ENCODE measurements at places on chromosomes 6 and 20. TPM values are rescaled to one million over a fixed set of nuclear protein-coding genes. Genes with fewer than 3 reads are reported as not detected.

DNA sequence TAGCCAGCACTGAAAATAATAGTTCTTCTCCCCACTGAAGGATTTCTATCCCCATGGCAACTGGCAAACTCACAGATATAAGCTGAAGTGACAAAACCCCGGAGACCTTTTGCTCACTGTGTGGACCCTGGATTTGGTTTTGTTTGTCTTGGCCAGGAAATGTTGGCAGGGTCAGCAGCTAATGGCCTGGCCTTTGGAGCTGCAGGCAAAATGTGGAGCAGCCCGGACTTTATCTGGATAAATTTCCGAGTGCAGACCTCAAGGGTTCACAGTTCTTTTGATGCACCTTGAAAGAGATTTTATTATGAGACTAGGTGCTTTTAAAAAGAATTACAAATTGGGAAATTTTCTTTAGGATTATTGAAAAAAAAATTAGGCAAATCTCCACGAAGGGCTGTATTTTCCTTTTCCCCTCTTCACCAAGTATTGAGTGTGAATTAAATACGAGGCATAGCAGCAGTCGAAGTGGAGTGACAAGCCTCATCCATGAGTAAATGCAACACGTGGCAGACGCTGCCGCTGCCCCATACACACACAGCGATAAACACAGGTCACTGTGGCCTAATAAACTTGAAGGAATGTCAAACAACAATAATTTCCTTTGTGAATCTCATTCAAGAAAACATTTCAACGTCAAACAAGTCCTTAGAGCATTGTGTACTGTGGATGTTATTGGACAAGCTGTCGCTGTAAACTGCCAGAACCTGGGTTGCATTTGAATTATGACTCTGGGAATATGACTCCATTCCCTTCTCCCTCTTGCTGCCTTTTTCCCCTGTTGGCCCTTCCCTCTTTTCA is 35.1 kb upstream of the CCN6 start:
- peak; percentile 84 for DNase-seq

Gene VSX1
- total RNA-seq: not detected

Gene ME1
- total RNA-seq: 43.7 TPM

DNA sequence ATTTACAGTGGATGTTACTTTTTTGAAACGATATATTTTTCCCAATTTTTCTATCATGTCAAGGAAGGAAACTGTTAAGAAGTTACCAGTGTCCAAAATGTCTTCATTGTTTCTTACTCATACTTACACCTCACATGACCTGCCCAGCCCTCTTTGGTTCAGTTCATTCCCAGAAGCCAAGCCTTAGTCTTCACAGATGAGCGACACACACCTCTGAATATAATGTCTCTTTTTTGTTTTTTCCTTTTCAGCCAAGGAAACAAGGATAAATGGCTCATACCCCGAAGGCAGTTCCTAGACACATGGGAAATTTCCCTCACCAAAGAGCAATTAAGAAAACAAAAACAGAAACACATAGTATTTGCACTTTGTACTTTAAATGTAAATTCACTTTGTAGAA is 225.2 kb downstream of the SMOC2 start:
- DNase-seq: no peak

DNA sequence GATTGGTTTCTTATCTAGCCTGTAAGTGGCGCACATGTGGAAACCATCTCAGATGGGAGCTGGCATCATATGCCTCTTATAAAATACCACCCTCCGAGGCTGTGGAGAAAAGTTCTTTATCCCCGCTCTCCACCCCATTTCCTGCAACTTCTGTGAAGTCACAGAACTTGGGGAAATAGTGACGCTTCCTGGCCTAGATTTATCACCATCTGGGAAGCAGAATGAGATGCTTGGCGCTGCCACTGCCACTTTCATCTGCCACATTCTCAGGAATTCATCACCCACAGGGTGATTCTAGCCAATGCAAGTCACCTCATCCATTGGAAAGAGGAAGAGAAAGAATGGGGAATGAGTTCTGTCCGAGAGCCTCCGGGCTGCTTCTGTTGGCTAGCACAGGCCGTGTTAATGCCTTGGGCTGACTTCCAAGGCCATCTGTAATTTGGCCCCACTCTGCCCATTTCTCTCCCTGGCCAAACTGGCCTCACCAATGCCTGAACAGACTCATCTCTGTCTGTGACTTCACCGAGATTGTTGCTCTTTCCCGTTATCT is 148.8 kb upstream of the SOX4 start:
- DNase-seq: no peak

GRCh38 chr6:113287396-113287795 is 569.7 kb upstream of the MARCKS start:
- no peak for DNase-seq

Gene LIME1
- 2.8 TPM for total RNA-seq

- no peak for DNase-seq
These were observed 11.0 kb downstream of the TTBK1 start for GRCh38 chr6:43254138-43254817.

DNA sequence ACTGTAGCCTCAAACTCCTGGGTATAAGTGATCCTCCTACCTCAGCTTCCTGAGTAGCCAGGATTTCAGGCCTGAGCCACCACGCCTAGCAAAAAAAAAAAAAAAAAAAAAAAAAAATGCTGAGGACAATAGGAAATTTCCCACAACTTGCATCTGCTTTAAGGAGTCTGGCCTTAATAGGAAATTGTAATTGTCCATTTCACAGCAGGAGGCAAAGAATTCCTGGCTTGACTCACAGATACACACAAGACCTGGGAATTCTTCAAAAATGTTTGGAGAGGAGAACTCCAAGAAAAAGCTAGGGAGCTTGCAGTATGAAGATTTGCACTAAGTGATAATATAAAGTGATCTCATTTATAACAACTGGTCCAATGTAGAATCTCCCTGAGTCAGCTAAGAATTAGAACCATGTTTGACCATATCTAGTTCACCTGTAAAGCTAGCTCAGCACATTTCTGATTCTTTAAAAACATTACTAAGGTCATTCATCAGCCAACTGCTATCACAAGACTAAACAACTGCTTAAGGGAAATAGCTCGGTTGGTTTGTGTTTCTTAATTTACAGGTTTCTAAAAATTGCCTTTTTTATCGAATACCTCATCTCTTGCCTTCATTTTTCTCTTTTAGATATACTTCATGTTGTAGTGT is 80.2 kb upstream of the SLC2A12 start:
- no peak for DNase-seq

DNA sequence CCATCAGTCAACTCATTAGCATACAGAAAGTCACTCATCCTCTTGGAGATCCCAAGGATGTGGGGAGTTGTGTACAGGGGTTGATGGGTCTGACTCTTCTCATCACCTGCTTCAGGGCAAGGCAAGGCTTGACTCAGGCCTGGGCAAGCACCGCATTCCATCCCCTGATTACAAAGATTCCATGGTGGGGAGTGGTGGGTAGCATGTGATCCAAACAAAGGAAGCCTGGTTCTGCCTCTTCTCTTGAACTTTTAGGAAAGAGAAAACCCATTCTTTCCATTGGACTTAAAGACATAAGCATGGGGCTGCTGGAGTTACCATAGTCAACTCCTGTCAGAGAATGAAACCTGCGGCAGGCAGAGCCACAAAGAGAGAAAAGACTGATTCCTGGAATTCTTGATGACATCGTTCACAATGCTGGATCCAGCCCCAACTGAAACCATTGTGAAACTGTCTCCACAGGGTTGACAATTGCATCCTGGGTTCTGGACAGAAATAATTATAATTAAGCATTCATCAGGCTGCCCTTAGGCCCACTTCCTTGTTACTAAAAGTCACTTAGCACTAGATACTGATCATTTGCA is 235.8 kb upstream of the KCNG1 start:
- no peak for DNase-seq

GRCh38 chr20:32991792-32992641 is 12.2 kb downstream of the SUN5 start:
- no peak for DNase-seq

DNA sequence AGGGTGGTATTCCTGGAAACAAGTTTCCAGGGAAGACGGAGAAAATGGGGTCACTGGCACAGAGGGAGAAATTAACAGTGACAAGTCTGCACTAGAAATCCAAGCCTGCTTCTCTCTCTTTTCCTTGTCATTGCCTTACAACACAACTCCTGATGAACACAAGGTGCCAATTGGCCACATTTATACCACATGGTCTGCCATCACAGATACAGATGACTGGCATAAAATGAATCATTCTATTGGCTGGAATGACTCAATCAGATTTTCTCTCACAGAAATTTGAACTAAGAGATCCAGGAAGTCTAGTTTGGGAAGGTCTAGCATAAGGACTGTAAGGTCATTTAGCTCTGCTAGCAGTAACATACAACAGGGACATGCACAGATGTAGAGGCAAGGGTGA is 190.3 kb downstream of the LINC00237 start:
- no peak for DNase-seq

GRCh38 chr6:152804150-152804549 is 53.6 kb downstream of the VIP start:
- DNase-seq: no peak

- DNase-seq: no peak
These were observed 39.2 kb downstream of the TRIM27 start for GRCh38 chr6:28884423-28885131.

Gene ELOVL4
- 0.54 TPM for total RNA-seq

DNA sequence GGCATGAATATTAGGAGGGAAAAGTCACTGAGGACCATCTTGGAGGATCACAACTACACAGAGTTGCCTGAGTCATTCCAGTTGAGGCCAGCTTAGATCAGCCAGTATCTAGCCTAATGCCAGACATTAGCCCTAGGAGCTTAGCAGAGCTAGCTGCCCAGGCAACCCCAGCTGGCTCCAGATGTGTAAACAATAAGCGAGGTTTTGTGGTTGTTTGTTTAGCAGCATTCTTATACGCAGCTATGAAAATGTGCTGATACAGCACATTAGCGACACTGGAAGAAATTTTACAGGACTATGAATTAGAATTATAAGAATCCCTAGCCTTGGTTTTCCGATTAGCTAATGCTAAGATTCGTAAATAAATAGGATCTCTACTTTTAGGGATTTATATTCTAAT is 59.3 kb downstream of the BTBD3 start:
- no peak for DNase-seq

DNA sequence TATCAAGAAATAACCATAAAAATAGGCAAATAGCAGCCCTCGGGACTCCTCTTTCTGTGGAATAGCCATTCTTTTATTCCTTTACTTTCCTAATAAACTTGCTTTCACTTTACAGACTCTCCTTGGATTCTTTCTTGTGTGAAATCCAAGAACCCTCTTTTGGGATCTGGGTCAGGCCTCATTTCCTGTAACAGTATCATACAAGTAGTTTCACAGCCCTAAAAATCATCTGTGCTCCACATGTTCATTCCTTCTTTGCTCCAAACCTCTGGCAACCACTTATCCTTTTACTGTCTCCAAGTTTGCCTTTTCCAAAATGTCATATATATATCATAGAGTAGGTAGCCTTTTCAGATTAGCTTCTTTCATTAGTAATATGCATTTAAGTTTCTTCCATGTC is 13.5 kb upstream of the NT5E start:
- DNase-seq: no peak

Gene NDRG3
- total RNA-seq: 40.7 TPM

DNA sequence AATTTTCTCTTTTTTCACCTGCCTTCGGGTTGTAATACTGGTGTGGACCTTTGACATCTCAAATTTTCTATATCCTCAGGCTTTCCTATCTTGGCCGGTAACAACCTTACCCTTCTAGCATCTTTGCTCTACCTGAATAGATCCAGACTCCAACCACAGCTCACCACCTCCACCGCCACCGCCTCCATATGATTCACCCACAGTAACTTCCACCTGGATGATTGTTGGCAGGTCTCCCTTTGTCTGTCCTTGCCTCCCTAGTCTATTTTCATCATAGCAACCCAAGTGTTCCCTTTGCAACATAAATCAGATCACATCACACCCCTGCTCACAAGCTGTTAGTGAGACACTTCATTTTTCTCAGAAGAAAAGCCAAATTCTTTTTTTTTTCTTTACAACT is 525.8 kb upstream of the POU3F2 start:
- no peak for DNase-seq

- no peak for DNase-seq
These were observed 216.0 kb downstream of the HIVEP2 start for GRCh38 chr6:142728910-142729481.

DNA sequence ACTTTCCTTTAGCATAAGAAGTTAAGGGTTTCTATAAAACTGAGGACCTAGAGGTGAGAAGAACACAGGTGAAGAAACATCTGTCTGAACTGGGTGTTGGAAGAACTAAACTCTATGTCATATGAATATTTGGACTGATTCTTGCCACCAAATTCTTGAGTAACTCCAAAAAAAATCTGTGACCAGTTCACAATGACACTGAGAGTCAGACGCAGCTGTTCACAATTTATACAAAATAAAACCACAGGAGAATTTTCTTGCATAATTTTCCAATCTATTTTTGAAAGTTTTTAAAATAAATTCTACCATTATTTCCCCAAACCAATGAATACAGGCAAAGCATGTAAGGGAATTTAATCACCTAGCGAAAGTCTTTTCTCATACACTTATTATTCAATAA is 148.1 kb upstream of the TCF21 start:
- no peak for DNase-seq

DNA sequence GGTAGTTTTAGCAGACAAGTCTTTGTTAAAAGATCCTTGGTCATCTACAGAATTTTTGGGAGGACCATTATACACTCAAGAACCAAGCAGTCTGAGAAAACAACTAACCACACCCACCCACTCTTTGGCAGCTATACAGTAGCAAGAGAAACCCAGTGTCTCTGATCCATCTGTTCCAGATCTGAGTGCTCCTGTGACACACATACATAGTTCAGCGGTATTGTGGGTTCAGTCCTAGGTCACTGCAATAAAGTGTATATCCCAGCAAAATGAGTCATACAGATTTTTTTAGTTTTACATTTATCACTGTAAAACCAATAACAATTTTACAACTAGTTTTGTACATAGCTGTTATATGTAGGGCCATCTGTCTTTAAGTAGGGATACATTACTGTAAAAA is 47.4 kb upstream of the PAK5 start:
- no peak for DNase-seq

Gene C20orf96
- 6.3 TPM for total RNA-seq

All from right cardiac atrium (tissue), 5 donors.